ENCODE measurements at places on chromosomes 16 and 17. TPM values are rescaled to one million over a fixed set of nuclear protein-coding genes. Genes with fewer than 3 reads are reported as not detected.
A peak's percentile ranks its signal among the peaks of the same experiment; 100 is the strongest.

- DNase-seq: no peak
These were observed 7.7 kb upstream of the PECAM1 start for GRCh38 chr17:64398320-64398719.

GRCh38 chr16:28865722-28866453 is 2.2 kb downstream of the SH2B1 start:
- no peak for DNase-seq

- no peak for DNase-seq
These were observed 1026.5 kb upstream of the EEF2KMT start for GRCh38 chr16:6124136-6124535.

GRCh38 chr17:45225051-45225700 is 3.5 kb downstream of the FMNL1 start:
- no peak for DNase-seq

- DNase-seq: no peak
These were observed 101.0 kb downstream of the METRNL start for GRCh38 chr17:83180264-83180995.

DNA sequence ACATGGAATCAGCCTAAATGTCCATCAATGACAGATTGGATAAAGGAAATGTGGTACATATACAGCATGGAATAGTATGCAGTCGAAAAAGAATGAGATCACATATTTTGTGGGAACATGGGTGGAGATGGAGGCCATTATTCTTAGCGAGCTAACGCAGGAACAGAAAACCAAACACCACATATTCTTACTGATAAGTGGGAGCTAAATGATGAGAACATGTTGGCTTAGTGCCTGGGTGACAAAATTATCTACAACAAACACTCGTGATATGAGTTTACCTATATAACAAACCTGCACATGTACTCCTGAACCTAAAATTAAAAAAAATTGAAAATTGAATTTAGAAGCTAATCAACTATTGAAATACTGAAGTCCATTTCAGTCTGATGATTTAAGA is 6.1 kb downstream of the ANKS4B start:
- no peak for DNase-seq

- DNase-seq: no peak
These were observed 13.4 kb upstream of the SULT1A1 start for GRCh38 chr16:28623172-28623711.

GRCh38 chr16:525520-526180 is 1.9 kb upstream of the CAPN15 start:
- no peak for DNase-seq

GRCh38 chr16:5874899-5875298 is 777.3 kb upstream of the EEF2KMT start:
- no peak for DNase-seq

- DNase-seq: no peak
These were observed 5.4 kb upstream of the CHRNE start for GRCh38 chr17:4908301-4908700.

DNA sequence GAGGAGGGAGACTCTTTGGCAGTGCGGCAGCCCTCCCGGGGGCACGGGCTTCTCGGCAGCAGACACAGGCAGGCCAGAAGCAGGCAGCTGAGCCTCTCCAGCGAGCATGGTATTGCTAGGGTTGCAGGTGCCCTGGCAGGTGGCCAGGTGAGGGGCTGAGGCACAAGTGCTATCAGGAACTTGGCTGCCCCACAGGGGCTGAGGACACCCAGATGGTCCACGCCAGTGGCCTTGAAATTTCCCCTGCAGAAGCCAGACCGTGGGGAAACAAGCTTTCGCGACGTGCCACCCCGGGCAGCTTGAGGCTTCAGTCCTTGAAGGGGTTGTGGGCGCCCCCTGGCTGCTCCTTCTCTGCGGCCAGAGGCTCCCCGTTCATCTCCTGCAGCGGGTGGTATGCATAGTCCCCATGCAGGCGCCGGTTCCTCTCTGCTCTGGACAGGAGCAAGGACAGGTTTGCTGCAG is 8.5 kb downstream of the NAGPA start:
- no peak for DNase-seq

DNA sequence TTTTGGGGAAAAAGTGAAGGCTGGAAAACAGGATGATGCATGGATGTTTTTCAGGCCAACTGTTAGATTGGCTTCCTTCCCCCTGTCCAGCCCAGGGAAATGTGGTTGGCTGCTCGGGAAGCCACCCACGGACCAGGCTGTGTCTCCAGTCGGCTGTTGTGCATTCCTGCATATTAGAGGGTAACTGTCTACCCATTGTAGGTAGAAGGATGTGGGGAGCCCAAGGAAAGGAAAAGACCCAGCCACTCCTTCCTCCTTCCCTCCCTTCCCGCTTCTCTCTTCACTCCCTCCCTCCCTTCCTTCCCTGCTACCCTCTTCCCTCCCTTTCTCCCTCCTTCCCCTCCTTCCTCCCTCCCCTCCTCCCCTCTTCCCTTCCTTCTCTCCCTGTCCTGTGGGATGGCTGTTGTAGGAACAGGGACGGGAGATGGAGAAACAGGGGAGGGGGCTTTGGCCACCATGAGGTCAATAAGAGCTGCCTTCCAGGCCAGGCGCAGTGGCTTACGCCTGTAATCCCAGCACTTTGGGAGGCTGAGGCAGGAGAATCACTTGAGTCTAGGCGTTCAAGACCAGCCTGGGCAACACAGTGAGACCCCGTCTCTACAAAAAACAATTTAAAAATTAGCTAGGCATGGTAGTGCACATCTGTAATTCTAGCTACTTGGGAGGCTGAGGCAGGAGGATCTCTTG is 16.9 kb downstream of the SYT17 start:
- DNase-seq: no peak

DNA sequence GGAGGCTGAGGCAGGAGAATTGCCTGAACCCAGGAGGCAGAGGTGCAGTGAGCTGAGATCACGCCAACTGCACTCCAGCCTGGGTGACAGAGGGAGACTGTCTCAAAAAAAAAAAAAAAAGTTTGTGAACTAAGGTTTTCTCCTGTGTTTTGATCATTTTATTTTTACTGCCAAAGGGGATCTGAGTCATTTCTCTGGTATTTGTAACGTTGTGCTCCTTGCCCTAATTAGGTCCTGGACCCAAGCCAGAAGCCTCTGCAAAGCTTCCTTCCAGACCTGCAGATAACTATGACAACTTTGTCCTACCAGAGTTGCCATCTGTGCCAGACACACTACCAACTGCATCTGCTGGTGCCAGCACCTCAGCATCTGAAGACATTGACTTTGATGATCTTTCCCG is 32.1 kb downstream of the IST1 start:
- DNase-seq: no peak

DNA sequence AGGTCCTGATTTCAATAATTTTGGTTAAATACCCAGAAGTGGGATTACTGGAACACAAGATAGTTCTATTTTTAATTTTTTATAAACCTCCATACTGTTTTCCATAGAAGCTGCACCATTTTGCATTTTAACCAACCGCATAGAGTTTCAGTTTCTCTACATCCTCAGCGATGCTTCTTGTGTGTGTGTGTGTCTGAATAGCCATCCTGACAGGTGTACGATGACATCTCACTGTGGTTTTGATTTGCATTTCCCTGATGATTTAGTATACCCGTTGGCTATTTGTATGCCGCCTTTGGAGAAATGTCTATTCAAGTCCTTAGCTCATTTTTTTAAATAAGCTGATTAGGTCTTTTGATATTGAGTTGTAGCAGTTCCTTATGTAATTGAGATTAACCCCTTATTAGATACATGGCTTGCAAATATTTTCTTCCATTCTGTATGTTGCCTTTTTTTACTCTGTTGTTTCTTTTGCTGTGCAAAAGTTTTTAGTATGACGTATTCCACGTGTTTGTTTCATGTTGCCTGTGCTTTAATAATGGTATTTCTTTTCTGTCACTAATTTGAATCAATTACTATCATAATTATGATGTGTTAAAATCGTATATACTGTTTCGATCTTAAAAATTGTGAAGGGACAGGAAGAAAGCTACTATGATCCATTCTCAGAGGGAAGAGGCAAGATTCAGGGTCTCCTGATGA is 227.2 kb upstream of the MON1B start:
- no peak for DNase-seq

DNA sequence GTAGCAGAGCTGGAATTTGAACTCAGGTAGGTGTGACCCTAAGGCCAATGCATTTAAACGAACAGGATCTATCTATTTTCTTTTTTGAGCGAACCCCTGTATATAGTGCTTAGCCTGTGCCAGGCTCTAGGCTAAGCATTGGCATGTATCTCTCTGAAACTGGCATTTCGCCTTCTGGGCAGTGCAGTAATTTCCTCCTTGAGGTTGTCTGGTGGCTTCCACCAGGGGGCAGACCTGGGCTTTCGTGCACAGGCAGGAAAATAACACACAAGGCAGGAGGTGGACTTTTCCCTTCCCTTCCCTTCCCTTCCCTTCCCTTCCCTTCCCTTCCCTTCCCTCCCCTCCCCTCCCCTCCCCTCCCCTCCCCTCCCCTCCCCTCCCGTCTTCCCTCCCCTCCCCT is 34.4 kb upstream of the PRKCB start:
- peak; percentile 52 for DNase-seq

DNA sequence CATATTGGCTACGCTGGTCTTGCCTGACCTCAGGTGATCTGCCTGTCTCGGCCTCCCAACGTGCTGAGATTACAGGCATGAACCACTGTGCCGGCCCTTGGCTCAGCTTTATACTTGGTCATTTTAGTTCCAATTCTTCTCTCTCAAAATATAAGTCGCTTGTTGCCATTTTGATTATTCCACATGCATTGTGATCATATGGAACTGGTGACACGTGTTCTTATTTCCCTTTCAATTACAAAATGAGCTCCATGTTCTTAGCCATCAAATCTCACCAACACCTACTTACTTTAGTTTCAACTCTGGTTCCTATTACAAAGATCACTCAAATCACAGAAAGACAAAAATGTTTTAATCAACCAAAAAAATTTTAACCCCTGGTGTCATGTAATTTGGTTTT is 1711.7 kb downstream of the TP53TG3F start:
- DNase-seq: no peak

DNA sequence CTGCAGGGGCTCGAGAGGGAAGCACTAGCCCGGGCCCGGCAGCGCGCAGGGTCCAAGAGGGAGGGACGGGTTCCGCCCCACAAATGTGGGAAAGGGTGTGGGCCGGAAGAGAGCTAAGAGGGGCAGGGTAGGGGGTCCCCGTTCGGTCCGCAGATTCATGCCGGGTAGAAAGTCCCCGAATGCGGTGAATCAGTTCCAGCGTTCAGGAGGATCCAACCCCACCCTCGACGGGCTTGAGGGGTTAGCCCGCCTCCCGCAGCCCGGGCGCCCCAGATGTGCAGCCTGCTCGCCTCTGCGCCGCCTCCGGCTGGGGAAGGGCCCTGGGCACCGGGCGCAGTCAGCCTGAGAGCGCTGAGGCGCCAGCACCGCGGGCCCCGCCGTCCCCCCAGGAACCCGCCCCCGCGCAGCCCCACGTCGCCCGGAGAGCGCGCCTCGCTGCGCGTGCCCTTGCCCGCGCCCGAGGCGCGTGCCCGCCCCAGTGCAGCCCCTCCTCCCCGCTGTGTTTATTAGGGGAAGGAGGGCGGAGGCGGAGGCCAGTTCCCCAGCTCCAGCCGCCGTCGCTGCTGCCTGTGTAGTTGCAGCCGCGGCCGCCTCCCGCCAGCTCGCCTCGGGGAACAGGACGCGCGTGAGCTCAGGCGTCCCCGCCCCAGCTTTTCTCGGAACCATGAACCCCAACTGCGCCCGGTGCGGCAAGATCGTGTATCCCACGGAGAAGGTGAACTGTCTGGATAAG is at the start of gene LASP1:
Gene LASP1, plus strand, starts transcription at position 533 of the 733 bp plus-strand sequence. Its CDS starts 132 bp downstream, at position 665.
- DNase-seq: peak; percentile 53

DNA sequence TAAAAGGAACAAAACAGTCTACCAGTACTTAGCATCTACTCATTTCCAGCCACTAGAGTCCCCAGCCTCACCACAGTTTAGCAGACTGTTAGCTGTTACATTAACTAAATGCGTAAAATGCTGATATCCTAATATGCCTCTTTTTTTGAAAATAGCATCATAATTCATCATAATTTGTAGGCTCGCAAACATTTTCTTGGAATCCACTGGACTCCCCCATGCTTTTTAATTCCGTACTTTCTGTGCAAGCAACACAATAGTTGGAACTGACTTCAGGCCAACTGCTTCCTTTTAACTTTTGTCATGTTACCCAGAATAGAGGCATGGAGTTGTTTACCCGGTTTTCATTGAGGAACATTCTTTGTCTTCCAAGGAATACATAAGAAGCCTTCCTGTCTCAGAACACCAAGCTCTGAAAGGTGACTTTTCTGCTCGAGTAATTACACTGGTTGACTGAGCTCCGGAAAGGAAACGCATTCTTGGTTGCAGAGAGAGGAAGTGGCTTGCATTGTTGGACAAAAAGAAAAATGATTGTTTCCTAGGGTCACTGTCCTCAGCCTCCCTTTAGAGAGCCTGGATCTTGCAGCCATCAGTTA is 30.9 kb upstream of the SEC14L1 start:
- no peak for DNase-seq

- DNase-seq: no peak
These were observed 45.5 kb downstream of the C16orf82 start for GRCh38 chr16:27112093-27112811.

DNA sequence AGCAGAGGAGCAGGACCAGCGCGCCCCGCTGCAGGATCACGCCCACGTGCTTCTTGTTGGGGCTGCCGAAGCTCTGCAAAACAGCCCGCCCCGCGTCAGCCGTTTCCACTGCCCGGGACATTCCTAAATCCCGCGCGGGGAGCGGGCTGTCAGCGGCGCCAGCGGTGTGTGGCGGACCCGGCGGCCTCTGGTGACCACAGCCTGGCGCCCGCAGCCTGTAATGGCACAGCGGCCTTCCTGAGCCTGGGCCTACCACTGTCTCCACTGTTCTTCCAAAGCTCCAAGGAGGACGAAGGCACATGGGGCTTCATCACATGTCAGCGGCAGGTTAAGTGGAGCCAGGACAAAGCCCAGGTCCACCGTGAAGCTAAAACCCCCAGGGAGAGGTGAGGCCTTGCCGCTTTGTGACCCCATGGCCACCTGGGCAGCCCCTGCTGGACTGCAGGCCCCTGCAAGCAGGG is 2.5 kb downstream of the SLC47A2 start:
- no peak for DNase-seq

GRCh38 chr16:27327586-27327915 is 13.8 kb downstream of the IL4R start:
- no peak for DNase-seq

TBX6 gene
- total RNA-seq: not detected

KRT34 gene
- not detected for total RNA-seq

TVP23A gene
- total RNA-seq: 1.2 TPM

TMEM235 gene
- total RNA-seq: not detected

LGALS9 gene
- total RNA-seq: 54.7 TPM

NOB1 gene
- total RNA-seq: 37.4 TPM

BLTP2 gene
- total RNA-seq: 125 TPM

HES7 gene
- total RNA-seq: not detected

ITGAE gene
- 26.2 TPM for total RNA-seq

DHRS7C gene
- total RNA-seq: not detected

APOH gene
- total RNA-seq: not detected

OR3A3 gene
- total RNA-seq: not detected

EPN3 gene
- total RNA-seq: not detected

GFAP gene
- total RNA-seq: 4.1 TPM

TBC1D26 gene
- not detected for total RNA-seq

Data from omental fat pad (tissue), 4 donors.